ENCODE measurements at places on chromosomes 6 and 20.

DNA sequence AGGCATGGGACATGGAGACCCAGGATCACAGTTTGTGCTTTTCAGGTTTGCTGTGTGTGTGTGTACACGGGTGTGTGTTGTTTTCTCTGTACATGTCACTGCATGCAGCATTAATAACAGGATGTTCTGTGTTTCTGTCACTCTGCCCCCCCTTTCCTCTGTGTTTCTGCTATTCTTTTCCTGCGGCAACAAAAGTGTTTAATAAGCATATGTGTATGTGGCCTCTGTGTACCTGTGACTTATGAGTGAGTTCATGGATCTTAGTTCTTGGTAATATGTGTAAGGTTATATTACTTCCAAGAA is 9.8 kb downstream of the SYNGAP1 start:
- DNase-seq: no peak

GRCh38 chr6:165889636-165890403 is 226.8 kb upstream of the PDE10A start:
- no peak for DNase-seq

DNA sequence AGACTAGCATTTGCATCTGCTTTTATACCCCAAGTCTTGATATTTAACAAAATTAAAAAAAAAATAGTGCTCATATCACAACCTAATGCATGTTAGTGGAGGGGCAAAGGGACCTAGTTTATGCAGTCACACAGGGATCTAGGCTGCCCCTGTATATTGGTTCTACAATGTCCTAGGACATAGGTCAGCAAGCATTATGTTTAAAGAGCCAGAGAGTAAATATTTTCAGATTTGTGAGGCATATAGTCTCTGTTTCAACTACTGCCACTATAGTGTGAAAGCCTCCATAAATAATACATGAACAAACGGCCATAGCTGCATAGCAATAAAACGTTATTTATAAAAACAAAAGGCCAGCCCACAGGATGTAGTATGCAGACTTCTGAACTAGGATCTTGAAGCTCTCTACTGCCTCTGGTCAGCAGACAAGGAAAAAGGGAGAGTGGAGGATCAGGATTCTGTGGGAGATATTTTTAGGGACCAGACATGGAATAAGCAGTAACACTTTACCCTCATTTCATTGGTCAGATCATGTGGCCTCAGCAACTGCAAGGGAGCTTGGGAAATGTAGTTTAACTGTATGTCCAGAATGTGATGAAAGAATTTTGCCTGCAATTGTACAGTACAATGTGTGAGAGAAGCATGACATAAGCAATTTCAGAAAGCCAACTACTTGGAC is 414.2 kb upstream of the SPTLC3 start:
- no peak for DNase-seq

DNA sequence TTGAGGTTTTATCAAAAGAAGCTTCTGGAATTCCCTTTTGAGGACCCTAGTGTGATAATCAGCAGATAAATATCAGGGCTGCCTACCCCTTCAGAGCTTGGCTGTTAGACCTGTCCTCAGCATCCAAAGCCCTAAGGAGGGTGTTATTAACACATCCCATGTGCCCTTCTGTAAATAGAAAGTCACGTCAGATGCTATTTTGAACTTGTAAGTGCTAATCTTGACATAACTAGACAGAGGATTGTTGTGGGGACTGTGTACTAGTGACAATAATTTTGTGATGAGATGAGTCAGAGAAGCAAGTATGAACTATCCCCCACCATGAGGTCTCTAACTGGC is 4.9 kb upstream of the LAMA4 start:
- DNase-seq: no peak

GRCh38 chr6:31400467-31401289 is 2.7 kb upstream of the MICA start:
- DNase-seq: no peak

DNA sequence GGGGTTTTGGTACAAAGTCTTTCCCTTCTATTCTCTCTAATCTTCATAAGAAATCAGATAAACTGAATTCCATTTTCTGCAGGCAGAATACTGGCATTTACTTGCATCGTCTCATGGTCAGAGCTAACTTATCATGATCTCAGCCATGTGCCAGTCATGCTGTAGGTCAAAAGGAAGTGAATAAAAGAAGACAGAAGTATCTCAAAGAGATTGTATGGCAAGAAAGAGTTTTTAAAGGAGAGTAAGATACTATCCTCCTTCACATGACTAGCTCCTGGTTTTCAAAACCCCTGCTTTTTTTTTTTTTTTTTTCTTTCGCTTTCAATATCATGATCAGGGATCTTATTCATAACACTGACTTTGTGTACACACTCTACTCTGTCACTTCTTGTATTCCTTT is 398.3 kb downstream of the C6orf118 start:
- DNase-seq: no peak

DNA sequence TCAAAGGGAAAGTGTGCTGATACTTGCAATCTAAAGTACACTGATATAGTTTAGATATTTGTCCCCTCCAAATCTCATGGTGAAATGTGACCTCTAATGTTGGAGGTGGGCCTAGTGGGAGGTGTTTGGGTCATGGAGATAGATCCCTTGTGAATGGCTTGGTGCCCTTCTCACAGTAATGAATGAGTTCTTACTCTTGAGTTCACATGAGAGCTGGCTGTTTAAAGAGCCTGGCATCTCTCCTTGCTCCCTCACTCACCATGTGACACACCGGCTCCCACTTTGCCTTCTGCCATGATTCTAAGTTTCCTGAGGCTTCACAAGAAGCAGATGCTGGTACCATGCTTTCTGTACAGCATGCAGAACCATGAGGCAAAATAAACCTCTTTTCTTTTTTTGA is 78.1 kb downstream of the REPS1 start:
- DNase-seq: no peak

GRCh38 chr20:23151885-23152284 is 65.8 kb upstream of the CD93 start:
- no peak for DNase-seq

- no peak for DNase-seq
Measured at GRCh38 chr6:144944106-144944505, 659.0 kb downstream of the UTRN start.

DNA sequence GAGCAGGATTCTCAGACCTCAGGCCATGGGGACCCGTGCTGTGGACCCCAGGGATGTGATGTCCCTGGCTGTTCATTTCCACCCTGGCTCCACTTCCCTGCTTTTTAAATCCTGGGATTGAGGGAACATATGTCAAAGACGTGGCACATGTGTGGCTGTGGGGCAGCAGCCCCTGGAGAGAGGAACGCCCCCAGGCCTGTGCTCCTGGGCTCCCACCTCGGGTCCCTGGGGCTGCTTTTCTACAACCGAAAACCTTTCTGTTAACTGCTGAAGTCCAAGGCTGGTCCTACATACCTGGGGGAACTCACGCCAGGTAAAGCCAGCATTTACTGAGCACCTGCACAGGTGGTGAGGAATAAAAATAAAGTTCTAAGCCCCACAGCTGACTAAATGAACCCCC is 102.3 kb upstream of the FRMD1 start:
- no peak for DNase-seq

DNA sequence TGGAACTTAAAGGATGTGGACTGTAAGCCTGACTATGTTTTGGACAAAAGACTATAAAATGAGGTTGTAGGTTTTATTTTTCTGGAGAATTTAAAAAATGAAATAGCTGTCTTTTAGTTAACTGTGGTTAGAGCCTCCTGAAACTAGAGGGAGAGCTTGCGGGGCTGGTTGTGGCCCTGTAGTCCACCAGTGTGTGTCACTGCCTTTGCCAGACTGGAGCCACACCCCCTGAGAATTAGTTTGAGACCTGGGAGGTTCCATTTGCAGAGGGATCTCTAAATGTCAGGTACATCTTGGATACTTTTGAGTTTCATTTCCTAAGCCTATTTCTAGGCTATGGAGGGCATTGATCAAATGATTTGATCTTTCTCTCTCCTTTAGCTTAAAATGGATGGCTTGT is 20.8 kb downstream of the ZC2HC1B start:
- DNase-seq: no peak

GRCh38 chr20:2171266-2171790 is 69.7 kb downstream of the STK35 start:
- DNase-seq: no peak

DNA sequence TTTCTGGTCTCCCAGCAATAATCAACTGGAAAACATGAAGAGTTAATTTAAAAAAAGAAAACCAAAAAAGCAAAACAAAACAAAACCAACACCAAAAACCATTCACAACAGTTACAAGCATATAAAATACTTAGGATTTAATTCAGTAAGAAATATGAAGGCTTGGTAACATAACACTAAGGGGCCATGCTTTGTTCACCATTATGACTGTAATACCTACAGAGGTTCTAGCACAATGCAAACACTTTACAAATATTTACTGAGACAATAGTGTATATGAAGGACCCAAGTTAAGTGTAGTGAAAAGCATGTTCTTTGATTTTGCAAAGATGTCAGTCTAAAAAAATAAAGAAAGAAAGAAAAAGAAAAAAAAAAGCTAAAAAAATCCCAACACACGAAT is 109.8 kb upstream of the EMILIN3 start:
- DNase-seq: no peak

DNA sequence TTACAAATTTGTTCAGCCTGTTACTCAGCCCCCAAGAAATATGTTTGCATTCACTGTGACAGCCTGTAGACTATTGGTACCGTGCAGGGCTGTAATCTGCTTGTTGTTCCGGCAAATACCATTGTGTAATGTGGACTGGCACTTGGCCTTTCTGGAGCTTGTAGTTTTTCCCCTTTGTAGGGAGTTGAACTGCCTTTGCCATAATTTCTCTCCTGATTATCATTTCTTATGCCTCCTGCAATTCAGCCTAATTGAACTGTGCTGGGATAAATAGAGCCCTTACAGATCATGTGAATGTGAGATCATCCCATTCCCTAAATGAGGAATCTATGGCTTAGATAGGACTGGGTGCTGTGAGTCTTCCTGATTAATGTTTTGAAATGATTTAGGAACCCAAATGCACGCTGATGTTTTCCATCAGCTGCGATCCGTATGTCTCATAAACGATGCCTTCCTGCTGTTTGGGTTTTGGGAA is 185.1 kb downstream of the JARID2 start:
- DNase-seq: no peak

GRCh38 chr6:137095651-137096238 is 51.0 kb upstream of the IL20RA start:
- DNase-seq: no peak

DNA sequence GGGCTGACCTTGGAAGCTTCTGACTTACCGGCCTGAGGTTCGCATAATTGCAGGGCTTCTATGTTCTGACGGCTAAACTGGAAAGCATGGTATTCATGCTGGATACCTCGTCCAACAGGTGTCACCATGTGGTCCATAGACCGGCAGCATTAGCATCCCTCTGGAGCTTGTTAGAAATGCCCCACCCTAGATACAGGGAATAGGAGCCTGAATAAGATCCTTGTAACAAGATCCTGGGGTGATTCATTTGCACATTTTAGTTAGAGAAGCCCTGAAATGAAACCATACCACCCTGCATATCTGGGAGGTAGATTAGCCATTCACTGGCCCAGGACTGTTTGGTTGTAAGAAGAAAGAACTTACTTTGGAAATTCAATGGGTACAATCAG is 77.7 kb downstream of the TMEM170B start:
- no peak for DNase-seq

DNA sequence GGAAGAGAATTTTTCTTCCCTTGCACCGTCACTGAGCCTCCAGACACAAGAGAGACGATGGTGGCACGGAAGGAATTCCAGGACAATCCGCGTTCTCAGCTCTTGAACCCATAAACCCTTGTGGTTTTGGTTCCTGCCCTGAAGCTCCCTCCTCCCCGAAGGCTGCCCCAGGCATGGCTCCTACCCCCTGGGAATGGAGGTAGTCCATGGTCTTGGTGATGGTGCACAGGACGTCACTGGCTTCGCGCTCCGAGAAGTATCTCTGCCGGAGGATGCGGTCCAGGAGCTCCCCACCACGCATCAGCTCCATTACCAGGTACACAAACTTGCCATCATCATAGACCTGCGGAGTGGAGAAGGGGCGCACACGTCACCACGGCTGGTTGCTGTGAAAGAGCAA is 47.5 kb upstream of the MPC1 start:
- no peak for DNase-seq

- no peak for DNase-seq
Measured at GRCh38 chr6:135479601-135480000, 17.9 kb downstream of the AHI1 start.

DNA sequence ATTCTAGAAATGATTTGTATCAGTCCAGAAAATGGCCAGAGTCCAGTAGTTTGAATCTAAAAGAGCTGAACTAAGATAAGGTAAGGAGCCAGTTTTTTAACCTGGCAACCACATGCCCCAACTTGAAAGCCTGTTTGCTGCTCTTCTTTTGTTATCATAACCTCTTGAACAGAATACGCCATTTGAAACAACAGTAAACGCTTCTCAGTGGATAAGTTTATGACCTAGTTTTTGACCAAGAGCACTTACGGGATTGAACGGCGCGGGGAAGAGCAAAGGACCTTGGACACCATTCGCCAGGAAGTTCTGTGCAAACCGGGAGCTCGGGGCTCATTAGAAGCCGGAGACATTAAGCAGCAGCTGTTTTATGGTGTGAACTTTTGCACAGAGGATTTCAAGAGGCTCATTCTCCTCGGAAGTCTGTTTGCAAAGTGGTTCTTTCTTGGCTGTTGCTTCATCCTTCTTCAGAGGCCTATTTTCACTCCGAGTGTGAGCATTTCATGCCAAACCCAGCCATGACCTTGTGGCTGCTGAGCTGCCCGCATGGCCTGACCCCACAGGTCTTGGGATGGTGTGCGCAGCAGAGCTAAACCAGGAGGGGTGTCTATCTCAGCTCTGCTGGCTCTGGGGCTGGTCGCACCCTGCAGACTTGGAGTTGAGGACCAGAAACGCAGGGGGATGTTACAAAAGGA is 215.1 kb downstream of the SOX4 start:
- DNase-seq: no peak

DNA sequence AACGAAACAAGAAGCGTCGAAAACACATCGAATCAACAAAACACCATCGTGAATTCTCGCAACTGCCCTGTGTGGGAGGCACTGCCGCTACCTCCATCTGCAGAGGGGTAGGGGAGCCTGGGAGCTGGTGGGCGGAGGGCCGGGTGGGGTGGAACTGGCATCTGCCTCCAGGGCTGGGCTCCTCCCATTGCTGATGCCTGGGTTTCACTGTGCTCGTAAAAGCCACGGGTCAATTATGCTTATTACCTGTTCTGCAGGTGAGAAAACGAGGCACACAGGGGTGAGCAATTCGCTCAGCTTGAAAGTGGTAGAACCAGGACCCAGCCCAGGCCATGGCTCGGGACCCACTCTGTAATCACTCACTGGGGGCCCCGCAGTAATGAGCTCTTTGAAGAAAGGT is 16.5 kb upstream of the SULF2 start:
- no peak for DNase-seq

DNA sequence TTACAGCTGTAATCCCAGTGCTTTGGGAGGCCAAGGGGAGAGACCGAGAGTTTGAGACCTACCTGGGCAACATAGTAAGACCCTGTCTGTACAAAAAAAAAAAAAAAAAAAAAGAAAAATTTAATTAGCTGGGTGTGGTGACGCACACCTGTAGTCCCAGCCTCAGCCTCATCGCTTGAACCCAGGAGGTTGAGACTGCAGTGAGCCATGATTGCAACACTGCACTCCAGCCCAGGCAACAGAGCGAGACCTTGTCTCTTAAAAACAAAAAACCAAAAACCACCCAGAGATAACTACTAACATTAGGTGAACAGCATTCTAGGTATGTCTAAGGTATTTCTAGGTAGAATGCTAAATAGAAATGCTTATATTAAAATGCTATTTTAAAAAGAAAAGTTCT is 21.0 kb upstream of the PI16 start:
- no peak for DNase-seq

GRCh38 chr6:92124200-92124651 is 1295.1 kb downstream of the EPHA7 start:
- DNase-seq: no peak

Measured in D341Med (cell line).